ENCODE measurements at places on chromosomes 5 and 9. TPM values are rescaled to one million over a fixed set of nuclear protein-coding genes. Genes with fewer than 3 reads are reported as not detected.

SPATA31E1 gene
- not detected for total RNA-seq

DAB2 gene
- 76.0 TPM for total RNA-seq

SLC45A2 gene
- not detected for total RNA-seq

PCDHA12 gene
- total RNA-seq, result not detected

IFNA14 gene
- not detected for total RNA-seq

OR13F1 gene
- total RNA-seq, result not detected
